ELF-1 (cell line): ENCODE measurements at places on chromosomes 6 and 20.

GRCh38 chr6:12666886-12667285 lies 49.7 kb upstream of the PHACTR1 start:
- no peak for DNase-seq

- DNase-seq, result no peak
These were observed 22.4 kb upstream of the IFNGR1 start for GRCh38 chr6:137241481-137242038.

GRCh38 chr6:131685266-131685780 lies 15.9 kb downstream of the OR2A4 start:
- no peak for DNase-seq

DNA sequence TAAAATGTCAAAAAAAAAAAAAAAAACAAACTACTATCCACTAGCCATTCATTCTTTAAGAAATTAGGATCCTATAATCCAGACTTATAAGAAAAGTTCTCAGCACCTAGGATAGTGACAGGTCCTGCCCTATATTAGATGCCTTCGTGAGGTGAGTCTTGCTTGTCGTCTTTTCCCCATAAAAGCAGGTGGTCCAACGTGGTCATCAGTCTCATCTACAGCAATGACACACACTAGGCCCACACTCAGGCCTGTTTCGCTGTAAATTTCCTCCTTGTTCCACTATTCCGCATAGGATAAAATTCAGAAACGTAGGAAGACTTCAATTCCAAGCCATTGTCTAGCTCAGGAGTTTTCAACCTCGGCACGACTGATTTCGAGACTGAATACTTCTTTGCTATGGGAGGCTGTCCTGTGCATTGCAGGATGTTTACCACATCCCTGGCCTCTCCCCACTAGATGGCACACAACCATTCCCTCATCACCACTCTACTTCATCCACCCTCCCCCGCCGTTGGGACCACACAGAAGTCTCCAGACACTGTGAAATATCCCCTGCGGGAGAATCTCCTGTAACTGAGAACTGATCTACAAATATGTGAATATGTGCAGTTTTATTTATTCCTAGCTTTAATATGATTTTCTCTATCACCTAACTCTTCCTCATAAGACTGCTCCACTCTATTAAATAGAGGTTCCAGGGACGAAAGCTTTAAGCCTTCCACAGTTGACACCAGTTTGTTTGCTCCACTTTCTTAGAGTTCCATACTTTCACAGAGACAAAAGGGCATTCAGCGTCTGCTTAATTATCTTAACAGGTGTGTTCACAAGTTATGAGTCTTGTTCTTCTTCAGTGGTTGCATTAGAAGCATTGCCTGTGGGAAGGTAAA lies 346.3 kb downstream of the BMP2 start:
- peak; percentile 76 for DNase-seq

DNA sequence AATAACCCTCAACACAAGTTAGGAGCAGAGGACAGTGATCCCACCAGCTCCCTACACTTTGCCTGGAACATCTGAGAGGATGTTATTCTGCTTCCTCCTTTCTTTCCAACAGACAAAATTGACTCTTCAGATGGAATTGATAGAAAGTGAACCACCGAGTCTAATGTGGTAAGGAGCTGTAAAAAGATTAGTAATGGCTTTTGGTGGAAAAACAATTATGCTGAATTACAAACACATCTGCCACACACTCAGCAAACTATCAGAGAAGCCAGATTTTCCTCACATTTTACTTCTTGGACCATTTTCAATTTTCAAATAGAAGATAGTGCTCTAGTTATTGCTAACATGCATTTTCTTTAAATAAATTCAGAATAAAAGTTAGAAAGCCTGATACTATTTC lies 171.8 kb upstream of the COL21A1 start:
- no peak for DNase-seq

GRCh38 chr6:13614126-13614925 lies 809 bp upstream of the NOL7 start:
- DNase-seq, result no peak

DNA sequence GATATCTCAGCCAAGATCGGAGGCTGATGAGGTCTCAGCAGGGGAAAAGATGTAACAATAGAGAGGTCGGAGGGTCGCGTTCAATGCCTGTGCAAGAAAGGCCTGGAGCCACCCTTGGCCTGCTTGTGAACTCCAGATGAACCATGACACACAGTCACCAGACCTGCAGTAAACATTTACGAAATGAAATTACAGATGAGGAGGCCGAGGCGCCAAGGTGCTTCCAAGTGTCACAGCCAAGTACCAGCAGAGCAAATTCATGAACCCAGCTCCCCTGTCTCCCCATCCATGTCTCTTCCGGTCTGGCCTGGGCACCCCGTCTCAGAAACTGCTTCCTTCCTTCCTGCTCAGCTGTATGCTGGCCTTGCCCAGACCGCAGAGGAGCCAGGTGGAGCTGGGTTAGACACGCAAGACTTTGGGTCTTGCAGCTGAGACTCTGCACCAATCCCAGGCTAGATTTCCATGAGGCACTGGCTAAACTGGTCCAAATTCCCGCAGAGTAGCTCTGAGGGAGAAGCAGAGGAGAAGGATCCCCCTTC lies 48.1 kb downstream of the CHMP4B start:
- DNase-seq, result peak; percentile 40

- DNase-seq, result no peak
These were observed 86.3 kb upstream of the HIVEP1 start for GRCh38 chr6:11925805-11926204.

GRCh38 chr6:33591424-33592032 lies 11.5 kb upstream of the BAK1 start:
- no peak for DNase-seq

DNA sequence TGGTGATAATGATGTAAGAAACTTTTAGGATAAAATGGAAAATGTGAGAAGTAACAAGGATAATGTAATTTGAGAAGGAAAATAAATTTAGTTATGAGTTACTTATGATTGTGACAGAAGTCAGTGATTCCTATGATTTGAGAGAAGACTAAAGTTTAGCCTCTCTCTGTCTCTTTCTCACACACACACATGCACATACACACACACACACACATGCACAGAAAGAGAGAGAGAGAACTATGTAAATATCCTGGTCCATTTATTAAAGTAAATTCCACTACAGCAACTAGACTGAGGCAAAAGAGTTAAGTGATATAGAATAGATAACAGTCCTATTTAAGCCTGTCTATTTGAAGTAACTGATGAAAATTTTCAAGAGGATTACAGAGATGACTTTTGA lies 375.2 kb downstream of the CD109 start:
- no peak for DNase-seq
